GM12864 (cell line): ENCODE measurements at places on chromosomes 11 and 22.

GRCh38 chr11:33940538-33940815 is 48.6 kb upstream of the LMO2 start:
- no peak for DNase-seq

GRCh38 chr11:133238027-133238426 is 294.3 kb downstream of the OPCML start:
- no peak for DNase-seq

DNA sequence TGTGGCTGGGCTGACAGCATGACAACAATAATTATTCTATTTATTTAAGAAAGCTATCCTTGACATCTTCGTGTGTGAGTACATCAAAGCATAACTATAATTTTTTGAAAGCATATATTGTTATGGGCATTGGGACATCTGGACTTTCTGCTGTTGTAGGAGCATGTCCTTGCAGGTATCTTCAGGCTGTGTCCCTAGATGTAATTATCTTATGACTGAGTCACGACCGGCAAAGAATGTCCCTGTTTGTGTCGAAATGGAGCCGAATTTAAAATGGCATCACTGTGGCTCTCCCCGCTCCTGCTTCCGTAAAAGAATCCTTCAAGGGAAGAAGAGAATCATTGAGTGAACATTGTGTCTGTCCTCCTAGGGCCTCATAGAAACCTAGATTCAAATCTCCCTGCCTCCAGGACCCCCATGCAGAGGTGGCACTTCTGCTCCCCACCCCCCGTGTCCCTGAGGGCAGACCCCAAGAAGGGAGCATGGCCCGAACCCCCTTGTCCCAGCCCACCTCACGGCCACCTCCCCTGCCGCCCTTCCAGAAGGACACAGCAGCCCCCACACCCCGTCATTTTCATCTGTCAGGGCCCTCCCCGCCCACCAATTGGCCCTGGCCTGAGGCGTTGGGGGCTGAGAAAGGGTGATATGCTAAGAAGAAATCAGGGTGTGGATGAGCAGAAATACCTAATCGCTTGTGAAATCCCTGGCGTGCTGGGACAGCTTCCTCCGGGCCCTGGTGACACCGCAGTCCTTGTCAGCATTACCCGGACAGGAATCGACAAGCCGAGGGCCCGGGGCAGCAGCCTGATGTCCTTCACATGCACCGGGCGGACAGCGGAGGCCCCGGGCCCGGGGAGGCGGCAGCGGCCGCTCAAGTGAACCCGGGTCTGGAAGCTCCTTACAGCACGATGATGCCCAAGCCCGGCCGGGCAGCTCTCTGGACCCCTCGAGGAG is 48.6 kb upstream of the SLC22A12 start:
- no peak for DNase-seq

DNA sequence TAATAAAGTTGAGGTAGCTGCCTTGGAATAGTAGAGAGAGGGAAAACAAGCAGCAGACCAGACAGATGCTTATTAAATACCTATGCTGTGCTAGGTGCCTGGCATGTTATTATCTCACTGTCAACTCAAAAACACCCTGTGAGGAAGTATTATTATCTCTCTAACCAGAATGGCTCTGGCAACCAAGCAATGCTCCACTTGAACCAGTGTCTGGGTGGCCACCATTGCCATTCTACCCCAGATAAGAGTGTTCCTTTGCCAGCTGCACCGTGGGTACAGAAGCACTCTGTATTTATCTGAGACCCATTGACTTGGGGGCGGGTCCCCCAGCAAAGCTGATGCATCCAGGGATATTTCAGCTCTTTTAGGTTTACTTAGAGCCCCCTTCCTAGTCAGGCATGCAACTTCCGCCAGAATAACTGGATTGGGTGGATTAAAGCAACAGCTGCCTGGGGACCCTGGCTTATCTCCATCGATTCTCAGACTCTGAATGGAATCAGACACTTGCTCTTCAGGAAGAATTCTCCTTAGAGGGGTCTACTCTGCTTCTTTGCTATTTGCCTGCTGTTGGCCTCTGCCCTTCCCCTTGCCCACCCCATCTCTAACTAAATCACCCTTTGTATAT is 49.1 kb downstream of the RCN1 start:
- DNase-seq: no peak

- no peak for DNase-seq
Measured at GRCh38 chr11:121437686-121438078, 14.4 kb upstream of the SORL1 start.

DNA sequence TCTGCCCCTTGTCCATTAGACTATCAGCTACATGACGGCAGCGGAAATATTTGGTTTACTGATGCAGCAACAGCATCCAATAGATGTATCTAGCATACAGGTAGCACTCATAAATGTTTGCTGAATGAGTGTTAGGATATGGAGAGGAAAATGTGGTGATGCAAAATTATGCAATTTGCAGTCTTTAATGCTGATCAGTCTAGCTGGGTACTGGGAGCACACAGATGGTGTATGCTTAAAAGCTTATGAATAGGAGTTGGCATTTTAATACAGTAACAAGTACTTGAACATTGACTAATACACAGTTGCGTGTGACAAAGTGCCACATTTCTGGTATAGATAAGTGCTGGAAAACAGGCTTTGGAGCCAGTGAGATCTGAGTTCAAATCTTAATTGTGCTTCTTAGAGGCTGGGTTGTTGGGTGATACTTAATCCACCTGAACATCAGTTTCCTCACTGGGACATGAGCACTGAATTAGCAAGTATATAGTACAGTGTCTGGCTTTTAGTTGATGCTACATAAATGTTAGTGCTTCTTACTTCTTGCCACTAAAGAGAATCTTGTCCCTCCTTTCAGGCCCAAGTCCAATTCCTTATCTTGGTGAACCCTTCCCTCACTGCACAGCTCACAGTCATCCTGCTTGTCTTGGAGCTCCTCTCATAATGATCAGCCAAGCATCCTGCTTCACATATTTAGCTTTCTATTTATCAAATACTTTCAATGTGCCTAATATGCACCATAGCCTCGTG is 99.6 kb downstream of the TIMP3 start:
- no peak for DNase-seq

- DNase-seq: no peak
Measured at GRCh38 chr11:109940816-109941215, 152.4 kb upstream of the ZC3H12C start.

DNA sequence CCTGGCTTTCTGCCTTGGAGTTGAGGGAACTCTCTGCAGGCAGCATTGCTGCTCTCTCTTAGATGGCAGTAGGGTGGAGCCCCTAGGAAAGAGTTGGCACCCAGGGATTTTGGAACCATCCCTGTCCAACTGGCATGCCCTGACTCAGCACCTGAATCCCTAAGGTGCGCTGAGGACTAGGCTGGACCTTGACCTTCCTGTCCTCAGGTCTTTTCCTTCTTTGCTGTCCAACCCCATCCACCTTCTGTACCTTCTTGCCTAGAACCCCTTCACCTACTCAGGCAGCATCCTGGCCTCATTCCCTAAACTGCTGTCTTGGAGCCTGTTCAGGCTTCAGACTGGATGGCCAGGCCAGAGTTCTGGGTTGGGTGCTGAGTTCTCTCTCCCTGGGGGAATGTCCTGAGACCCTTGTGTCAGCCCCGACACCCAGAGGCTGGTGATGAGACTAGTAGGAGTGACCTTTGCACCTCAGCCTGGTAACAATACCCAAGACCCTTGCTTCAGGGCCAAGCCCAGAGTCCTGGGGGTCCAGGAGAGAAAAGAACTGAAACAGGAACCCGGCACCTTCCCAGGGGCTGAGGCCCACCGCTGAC is 2.5 kb upstream of the POLD4 start:
- no peak for DNase-seq

DNA sequence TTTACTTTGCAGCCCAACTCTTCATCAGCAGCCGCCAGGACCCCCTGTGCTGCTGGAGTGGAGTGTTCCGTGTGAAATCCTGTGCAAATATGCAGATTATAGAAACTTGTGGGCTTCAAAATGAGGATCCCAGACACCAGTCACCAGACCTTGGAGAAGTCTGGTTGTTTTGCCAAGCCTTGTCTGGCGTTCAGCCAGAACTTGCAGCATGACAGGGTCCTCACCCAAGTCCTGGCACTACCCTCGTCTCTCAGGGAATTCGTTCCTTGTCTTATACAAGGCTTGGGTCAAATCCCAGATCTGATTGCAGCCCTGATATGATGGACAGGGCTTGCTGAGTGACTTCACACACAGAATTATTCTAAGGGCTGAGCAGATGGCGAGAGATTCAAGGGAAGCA is 18.9 kb downstream of the SHISAL1 start:
- no peak for DNase-seq

DNA sequence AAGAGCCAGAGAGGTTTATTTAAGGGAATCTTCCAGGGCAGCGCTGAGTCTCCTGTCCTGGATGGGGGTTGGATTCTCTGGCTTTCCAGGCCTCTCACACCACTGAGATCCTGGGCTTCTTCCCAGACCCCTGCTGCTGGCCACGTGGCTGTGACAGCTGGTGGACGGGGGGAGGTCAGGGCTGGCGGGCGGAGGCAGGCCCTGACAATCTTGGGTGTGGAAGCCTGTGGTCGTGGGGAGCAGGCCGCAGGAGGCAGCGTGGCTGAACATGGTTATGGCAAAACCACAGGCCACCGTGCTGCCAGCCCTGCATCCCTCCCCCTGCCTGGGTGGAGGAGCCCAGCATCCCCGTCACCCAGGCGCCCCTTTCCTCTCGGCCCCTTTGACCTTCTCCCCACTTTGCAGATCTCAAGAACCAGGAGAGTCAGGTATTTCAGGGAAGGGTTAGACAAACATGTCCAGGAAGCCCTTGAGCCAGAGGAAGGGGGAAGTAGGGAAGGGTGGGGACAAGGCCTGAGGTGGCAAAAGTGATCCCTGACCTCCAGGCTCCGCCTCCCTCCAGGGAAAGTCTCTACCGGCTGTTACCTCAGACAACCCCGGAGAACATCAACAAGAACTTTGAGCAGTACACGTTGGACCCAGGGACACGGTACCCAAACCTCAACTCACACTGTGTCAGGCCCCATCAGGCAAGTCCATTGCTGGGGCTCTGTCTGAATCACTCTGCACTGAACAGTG is 111.8 kb downstream of the MICAL2 start:
- DNase-seq: no peak

DNA sequence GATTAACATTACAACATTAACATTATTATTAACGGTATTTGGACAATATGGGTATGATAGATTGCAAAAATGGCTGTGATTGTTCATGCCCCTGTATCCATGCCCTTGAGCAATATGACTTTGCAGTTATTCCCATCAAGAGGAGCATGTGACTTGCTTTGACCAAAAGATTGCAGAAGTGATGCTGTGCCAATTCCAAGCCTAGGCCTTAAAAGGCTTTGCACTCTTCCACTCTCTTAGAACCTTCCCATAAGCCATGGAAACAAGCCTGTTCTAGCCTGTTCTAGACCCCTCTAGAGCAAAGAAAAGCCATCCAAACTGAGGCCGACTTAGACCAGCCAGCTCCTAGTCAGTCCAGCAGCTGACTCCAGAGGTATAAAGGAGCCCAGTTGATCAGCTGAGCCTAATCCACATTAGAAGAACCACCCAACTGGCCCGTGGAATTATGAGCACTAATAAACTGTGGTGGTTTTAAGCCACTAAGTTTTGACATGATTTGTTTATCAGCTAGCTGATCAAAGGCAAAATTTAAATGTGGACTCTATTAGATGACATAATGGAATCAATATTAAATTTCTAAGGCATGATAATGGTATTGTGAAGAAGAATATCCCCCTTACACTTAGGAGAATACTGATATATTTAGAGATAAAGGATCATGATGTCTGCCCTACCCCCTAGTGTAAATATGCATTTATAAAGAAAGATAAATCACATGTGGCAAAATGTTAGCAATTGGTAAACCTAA is 28.6 kb downstream of the RAB30 start:
- no peak for DNase-seq

- DNase-seq: no peak
Measured at GRCh38 chr22:35539487-35539886, 1.1 kb upstream of the RASD2 start.

DNA sequence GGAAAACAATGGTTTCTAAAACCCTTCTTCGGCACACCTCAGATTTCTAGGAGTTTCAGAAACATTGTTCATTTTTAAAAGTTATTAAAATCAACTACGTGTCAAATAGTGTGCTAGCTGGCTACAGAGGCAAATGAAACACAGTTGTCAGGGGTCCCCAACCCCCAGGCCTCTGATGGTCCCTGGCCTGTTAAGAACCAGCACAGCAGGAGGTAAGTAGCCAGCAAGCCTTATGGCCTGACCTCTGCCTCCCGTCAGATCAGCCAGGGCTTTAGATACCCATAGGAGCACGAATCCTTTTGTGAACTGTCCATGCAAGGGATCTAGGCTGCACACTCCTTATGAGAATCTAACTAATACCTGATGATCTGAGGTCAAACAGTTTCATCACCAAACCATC is 648.2 kb downstream of the FAM181B start:
- DNase-seq: no peak
